ENCODE measurements at places on chromosomes 2 and 18.

DNA sequence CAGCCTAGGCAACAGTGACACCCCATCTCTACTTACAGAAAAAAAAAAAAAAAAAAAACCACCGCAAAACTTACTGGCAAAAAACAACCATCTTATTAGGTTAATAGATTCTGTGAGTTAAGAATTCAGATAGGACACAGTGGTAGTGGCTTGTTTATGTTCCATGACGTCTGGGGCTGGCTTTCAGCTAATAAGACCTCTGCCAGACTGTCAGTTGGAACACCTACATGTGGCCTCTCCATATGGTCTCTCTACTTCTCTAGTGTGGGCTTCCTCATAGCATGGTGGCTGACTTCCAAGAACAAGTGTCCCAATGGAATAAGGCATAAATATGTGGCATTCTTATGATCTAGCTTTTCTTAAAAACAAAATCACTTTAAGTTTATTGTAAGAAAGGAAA, 94.0 kb upstream of the OTX1 start:
- no peak for DNase-seq

DNA sequence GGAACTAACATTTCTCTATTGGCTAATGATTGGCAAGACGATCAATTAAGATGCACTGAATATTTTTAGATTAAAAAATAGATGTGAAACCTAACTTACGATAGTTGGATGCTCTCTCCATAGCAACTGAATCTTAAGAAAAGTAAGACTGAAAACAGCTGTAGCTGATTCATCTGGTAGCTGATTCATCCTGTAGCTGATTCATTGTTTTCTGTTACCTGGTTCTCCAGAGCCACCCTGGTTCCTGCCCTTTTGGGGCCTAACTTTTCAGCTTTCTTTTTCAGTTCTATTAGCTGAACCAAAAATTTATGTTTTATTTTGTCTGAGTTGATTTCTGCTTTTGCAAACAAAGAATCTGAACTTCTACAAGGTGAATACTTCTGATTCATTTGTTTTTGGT, 22.7 kb upstream of the SPR start:
- no peak for DNase-seq

DNA sequence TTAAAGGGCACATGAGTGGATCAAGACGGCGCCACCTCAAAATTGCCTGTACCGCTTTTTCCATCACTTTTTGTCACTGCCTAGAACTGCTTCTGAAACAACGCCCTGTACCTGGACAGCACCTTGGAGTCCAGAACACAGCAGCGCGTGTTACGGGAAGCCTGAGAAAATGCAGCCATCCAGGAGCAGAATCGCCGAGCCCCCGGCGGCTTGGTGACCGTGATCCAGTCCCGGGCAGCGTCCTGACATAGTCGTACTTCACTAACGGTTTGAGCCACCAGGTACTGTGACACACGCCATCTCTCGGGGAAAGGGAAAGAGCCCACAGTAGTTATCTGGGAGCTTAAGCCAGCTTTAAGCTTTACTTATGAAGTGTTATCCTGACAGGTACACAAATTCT, 168.9 kb upstream of the SALL3 start:
- no peak for DNase-seq

GRCh38 chr2:218788529-218789255, 6.7 kb downstream of the CYP27A1 start:
- DNase-seq, result no peak

- no peak for DNase-seq
These were observed 35.2 kb upstream of the CD207 start for GRCh38 chr2:70870790-70871189.

GRCh38 chr2:177670791-177671535, 278.4 kb downstream of the AGPS start:
- no peak for DNase-seq

DNA sequence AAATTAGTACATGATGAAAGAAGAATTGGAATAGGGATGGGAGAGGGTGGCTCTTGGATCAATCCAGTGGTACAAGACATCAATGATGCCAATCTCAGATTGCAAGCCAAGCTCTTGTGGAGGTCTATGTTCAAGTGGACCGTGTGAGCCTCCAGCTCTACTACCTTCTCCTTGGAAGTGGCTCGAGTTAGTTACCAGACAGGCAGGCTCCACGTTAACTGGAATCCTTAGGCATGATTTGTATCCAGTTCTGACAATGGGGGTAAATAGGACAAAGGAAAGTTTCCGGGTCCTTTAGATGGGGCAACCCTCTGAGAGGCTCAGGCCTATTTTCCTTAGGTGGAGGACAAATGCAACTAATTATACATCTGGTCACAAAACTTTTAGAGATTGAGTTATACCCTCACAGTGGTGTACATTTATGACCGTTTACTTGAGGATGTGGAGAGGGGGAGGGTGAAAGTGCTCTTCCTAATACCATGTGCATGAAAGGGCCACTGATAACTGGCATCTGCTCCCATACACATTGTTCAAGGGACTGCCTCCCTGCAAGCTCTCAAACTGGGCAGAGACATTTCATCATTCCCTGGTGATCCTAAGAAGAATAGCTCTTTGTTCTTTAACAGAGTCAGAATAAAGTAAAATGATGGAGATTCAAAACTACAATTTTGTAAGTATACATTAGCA, 180.2 kb downstream of the SOCS6 start:
- DNase-seq, result no peak

DNA sequence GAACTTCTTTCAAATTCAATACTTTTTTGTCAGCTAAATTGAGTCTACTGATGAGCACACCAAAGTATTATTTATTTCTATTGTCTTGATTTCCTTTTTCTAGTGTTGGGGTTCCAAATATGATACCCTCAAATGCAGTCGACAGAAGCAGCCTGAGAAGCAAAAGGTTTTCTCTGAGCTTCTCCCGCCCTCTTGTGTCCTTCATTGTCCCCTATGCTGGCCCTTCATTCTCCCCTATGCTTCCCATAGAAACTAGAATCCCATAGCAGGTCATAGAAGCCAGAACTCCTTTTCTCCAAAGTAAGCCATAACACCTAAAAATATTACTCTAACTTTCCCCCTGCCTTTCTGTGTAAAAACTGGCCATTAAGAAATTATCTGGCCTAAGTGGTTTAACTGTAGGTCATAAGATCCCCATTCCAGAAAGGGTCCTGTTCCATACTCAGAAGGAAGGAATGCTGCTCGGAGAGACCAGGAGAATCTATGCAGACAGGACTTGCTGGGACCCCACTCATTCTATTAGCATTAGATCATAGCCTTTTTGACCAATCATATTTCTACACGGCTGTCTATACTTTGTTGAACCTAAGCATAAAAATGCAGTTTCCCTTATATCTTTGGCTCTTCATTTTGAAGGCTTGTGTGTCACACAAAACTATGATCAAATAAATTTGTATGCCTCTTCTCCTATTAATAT, 764.6 kb upstream of the PKDCC start:
- DNase-seq, result no peak

DNA sequence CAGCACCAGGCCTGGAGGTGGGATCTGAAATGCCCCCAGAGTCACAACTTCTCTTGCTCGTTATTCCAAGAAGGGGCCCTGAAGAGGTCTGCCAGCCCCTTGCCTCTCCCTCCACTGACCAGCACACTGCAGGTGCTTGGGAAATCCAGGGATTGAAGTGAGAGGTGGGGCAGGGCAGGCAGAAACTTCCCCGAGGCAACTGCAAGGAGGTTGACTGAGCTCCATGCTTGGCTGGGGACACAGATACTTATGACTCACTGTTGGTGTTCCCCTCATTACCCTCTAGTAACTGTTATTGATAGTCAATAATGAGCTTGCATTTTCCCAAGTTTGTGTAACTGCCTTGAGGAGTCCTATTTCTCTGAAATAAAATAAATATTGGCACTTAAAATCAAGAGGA, 47.5 kb downstream of the MARCO start:
- no peak for DNase-seq

DNA sequence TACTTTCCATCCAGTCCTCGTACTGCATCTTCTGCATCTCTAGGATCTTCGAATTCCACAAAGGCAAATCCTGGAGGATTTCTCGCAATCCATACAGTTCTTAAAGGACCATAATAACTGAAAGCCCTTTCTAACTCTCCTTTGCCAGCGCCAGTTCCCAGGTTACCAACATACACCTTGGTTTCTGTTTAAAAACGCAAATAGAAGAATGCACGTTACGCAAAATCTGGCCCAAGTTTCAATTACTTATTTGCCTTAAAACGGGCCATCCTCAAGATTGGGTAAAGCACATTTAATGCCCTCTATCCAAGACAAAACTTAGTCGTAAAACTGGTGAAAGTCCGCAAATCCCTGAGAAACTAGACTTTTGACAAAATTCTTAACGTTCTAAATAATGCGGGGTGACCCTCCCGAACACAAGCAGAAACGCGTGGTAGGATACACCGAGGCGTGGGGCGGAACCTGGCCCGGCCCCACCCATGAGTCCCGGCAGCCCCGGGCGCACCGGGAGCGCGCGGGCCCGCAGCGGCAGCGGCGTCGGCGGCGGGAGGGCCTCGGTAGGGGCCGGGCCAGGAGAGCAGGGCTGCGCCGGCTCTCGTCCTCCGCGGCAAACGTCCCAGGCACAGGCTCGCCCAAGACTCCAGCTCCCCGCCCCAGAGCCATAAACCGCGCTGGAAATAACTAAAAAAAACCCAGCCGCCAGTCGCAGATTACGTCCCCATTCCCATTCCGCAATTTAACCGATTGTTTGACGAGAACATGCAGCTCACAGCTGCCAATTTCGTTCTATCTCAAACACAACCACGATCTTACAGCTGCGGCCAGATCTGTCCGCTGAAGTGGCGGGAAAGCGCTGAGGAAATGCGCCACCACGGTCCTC, 910 bp downstream of the SRSF7 start:
- DNase-seq, result peak; percentile 23

- no peak for DNase-seq
These were observed 1.1 kb downstream of the ITGAV start for GRCh38 chr2:186590759-186591505.

DNA sequence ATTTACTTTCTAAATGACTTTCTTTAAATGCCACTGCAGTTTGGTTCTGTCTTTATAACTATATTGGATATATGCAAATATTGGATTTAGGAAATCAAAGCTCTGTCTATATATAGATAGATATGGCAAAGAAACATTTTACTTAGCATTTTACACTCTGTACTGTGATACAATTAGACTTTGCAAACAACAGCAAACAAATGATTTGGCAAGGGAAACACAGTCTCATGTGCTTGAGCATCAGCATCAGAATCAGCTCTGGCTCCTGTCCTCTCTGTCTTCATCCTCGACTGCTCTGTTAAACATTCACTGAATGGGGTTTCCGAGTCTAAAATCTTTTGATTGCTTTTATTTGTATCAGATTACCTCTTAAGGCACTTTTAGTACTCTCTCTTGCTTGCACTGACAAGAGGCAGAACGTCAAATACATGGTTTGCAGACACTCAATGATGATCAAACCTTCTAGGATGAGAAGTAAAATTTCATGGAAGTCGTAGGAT, 176.8 kb upstream of the LRP1B start:
- DNase-seq, result no peak

DNA sequence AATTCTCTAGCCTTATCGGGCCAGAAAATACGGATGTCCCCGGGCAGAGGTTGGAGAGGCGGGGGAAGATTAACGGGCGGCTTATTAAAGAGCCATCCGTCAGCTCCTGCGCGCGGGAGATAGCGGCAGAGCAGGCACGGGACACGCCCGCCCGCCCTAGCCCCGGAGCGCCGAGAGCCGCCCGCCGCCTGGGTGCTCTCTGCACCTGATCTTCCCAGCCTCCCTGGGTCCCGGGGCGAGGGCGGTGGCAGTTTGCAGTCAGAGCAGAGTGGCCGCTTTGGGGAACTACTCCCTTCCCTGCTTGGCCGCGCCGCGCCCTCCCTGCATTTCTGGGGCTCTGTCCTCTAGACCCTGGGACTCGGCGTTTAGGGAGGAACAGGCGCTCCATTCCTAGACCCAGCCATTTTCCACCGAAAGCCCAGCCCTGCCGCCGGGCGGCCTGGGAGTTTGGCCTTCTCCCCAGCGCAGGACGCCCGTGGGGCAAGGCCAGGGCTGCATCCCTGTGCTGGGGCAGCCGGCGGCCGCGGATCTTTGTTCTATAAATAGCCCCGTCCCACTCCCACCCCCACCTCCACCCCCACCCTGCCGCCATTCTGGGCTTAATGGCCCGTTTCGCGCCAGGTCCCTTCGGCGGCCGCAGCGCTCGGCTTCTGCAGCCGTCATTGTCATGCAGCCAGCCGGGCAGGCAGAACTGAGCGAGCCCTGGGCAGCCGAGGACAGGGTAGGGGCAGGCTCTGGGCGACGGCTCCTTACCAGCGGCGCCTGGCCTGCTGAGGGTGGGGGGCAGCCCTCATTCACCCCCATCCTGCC, 6.6 kb downstream of the GAD1 start:
- DNase-seq, result no peak

- no peak for DNase-seq
These were observed 15.1 kb upstream of the LDAH start for GRCh38 chr2:20838016-20838415.

GRCh38 chr2:79189465-79189864, 29.9 kb upstream of the REG3A start:
- DNase-seq, result no peak

DNA sequence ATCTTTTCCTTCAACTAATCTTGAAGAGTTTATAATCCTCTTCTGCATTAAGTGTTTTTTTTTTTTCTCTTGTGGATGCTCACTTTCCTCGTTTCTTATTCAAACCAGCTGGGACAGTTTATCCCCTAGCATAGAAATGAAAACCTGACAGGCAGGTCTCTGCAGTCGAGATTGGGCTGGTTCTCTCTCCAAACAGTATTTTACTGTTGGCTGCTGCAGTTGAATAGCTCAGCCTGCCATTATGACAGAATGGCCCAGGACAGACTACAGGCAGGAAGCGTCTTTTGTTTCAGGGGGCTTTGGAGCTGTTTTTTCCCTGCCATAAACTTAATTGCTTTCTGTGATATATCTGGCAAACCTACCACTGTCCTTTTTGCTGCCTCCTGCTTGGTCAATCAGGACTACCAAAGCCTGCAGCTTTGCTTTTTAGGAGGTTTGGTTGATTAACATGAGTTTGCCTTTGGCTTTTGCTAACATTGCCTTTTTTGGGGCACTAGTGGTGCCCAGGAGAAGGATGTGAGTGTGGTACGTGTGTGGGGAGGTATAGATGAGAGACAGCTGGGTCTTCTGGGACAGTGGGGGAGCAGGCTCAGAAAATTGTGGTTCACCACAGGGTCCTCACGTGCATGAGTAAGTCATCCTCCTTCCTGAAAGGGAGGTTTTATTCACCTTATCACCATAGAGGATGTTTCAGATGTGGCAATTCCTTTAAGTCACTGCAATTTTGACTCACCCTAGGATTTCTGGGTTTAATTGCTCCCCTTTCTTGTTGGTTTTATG, 128.7 kb downstream of the LYPD6B start:
- no peak for DNase-seq

- no peak for DNase-seq
These were observed 360.7 kb upstream of the ETAA1 start for GRCh38 chr2:67036444-67036843.

All from stimulated activated CD8-positive, alpha-beta memory T cell treated with anti-CD3 and anti-CD28 coated beads, Interleukin-12 subunit alpha, Interleukin-12 subunit beta, amount 100 ng/mL, for 1 hour (primary cell).